Stimulated activated naive CD8-positive, alpha-beta T cell treated with anti-CD3 and anti-CD28 coated beads, Interleukin-15, Interleukin-2, amounts not matched to agents 100 U/mL and 50 U/mL, for 24 hours (primary cell): ENCODE measurements at places on chromosomes 4 and X.

DNA sequence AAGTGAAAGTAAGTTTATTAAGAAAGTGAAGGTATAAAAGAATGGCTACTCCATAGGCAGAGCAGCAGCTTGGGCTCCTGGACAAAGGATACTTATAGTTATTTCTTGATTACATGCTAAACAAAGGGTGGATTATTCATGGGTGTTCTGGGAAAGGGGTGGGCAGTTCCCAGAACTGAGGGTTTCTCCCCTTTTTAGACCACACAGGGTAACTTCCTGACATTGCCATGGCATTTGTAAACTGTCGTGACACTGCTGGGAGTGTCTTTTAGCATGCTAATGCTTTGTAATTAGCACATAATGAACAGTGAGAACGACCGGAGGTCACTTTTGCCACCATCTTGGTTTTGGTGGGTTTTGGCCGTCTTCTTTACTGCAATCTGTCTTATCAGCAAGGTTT is 557.6 kb downstream of the SPRY1 start:
- DNase-seq: no peak

DNA sequence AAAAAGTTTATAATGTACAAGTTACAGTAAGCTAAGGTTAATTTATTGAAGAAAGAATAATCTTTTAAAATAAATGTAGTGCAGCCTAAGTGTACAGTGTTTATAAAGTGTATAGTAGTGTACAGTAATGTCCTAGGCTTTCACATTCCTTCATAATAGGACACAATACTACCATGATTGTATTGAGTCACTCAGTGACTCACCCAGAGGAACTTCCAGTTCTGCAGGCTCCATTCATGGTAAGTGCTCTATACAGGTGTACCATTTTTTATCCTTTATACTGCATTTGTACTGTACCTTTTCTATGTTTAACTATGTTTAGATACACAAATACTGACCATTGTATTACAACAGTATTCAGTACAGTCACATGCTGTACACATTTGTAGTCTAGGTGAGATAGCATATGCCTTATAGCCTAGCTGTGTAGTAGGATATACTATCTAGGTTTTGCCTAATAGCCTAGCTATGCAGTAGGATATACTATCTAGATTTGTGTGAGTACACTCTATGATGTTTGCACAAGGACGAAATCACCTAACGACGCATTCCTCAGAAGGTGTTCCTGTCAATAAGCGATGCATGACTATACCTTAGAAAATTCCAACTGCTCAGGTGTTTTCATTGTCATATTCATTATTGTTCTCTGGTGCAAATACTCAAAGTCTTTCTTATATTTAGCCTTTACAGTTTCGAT is 5.5 kb upstream of the TMEM255A start:
- DNase-seq: no peak

DNA sequence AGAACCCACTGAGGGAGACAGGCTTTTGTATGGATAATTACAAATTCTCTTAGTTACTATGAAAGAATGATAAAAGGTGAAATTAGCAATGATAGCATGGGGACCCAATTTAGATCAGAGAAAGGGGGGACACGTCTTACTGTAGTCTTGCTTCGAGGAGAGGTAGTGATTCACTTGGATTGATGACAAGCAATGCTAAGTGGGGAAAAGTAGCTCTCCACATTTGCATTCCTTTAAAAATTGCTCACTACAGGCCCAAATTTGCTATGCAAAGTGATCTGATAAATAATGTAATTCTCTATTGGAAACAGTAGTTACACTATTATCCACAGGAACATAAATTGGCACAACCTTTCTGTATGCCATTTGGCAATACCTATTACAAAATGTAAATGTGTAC is 42.5 kb upstream of the MAP3K15 start:
- no peak for DNase-seq

DNA sequence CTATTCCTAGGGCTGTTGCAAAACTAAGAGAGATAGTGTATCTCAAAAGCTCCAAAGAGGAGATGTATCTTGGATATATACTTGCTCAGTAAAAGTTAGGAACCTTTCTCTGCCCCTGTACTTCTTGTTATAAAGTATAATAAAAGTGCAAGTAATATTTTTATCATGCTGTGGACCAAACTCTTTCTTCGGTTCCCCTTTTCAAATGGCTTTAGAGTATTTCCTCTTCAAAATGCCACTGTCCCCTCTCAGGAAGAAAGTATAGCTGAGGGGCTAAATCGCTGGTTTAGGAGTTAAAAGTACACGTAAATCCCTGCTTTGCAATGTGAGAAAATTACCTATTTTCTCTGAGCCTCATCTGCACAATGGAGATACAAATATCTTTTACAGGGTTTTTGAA is 169.1 kb upstream of the FTHL17 start:
- no peak for DNase-seq

DNA sequence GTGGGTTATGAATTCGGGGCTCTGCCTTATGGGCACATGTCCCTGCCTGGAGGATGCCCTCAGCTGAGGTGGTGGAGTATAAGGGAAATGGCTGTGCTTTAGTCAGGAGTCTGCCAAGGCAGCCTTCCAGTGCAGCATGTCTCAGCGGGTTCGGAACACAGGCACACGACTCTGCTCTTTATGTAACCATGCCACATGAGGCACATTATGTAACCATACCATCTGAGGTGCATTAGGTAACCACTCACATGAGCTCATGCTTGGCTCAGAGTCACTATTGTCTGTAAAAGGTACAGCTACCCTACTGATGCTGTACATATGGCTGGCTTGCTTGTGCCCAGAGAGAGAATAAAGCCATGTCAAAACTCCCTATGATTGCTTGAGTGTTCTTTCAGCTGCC is 723.6 kb downstream of the TRAM1L1 start:
- DNase-seq: no peak

GRCh38 chr4:113761620-113762185 is at the start of gene CAMK2D:
CAMK2D (minus strand) TSS chr4:113761738; CDS start chr4:113761068, 670 bp downstream.
- DNase-seq: peak; percentile 85

DNA sequence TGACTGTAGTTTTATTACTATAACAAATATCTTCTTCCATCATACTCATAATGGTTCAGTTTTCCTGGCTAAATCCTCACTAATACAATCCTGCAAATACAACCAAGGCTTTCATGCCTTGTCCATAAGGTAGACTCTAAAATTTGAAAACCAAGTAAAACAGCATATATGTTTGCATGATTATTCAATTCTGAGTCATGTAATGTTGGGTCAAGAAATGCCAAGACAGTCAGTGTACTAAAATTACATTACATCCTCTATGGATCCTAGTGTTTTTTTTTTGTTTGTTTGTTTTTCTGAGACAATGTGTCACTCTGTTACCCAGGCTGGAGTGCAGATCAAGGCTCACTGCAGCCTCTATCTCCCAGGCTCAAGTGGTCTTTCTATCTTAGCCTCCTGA is 38.6 kb upstream of the TEX13D start:
- no peak for DNase-seq

DNA sequence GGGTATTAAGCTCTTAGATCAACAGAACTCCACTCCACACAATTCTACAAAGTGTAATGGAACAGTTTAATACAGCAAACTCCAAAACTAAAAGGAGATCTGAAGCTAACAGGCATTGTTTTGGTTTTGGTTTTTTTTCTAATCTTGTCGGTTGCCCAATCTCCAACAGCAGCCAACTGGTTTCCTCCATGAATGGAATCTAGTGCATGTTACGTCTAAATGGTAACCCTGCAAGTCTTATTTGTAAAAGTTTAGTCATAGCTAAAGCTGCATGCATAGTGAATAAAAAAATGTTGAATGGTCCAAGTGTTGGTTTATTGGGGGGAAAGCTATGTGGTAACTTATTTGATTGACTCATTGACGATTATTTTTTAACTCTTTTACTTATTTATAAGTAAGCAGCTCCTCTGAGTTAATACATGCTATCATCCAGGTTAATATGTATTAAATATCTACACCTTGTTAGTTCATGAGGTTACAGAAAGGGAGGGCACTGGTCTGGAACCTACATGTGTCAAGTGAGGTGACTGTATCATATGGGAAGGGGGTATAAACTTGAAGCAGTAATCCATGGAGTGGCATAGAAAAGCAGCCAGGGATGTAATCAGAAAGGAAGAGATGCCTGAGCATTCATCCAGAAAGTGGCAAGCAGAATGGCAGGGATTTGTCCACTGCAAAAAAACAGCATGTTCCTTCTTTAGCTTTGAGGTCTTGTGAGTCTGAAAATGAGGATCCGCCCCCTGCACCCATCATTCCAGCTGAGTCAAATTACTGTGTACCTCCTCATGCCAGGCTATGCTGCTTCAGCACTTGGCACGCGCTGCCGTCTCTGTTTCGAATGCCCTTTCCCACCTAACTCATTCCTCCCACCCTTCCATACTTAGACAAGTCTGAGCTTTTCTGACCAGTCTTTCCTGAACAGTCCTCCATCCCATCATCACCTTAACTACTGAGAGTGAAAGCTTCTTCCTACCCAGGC is 81.7 kb downstream of the PDGFC start:
- DNase-seq: no peak

DNA sequence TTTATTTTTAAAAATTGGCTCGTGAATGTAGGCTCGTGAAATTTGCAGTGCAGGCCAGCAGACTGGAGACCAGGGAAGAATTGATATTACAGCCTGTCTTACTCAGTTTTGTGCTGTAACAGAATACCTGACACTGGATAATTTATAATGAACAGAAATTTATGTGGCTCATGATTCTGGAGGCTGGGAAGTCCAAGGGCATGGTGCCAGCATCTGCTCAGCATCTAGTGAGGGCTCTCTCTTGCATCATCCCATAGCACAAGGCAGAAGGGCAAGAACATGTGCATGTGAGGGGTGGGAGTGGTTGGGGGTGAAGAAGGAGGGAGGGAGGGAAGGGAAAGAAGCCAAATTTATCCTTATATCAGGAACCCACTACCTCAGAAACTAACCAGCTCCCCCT is 13.7 kb upstream of the CLTRN start:
- DNase-seq: no peak

DNA sequence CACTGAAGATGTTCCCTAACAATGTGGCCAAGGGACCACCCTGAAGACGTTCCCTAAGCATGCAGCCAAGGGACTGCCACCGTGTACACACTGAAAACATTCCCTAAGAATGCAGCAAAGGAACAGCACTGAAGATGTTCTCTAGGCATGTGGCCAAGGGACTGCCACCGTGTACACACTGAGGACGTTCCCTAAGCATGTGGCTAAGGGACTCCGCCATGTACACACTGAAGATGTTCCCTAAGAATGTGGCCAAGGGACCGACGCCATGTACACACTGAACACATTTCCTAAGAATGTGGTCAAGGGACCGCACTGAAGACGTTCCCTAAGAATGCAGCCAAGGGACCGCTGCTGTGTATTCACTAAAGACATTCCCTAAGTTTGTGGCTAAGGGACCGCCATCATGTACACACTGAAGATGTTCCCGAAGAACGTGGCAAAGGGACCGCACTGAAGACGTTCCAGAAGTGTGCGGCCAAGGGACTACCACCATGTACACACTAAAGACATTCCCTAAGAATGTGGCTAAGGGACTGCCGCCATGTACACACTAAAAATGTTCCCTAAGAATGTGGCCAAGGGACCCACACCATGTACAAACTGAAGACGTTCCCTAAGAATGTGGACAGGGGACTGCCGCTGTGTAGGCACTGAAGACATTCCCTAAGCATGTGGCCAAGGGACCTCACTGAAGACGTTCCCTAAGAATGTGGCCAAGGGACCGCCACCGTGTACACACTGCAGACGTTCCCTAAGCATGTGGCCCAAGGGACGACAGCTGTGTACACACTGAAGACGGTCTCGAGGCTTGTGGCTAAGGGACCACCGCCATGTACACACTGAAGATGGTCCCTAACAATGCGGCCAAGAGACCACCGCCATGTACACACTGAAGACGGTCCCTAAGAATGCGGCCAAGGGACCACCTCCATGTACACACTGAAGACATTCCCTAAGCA is 54.8 kb downstream of the DHRSX start:
- no peak for DNase-seq

GRCh38 chr4:185020863-185021761 is 2.8 kb downstream of the HELT start:
- DNase-seq: no peak

GRCh38 chr4:13309751-13310150 is 174.4 kb downstream of the RAB28 start:
- no peak for DNase-seq

GRCh38 chrX:148741441-148741840 is 241.0 kb downstream of the AFF2 start:
- DNase-seq: no peak

GRCh38 chr4:145804116-145804515 is 124.2 kb downstream of the C4orf51 start:
- no peak for DNase-seq

DNA sequence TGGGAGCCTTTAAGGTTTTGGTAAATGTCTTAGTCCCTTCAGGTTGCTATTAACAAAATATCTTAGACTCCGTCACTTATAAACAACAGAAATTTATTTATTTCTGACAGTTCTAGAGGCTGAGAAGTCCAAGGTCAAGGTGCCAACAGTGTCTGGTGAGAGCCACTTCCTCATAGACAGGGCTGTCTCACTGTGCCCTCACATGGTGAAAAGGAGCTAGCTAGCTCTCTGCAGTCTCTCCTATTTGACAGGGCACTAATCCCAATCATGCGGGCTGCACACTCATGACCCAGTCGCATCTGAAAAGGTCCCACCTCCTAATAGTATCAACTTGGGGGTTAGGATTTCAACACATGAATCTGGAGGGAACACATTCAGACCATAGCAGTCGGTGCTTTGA is 63.4 kb upstream of the KLF3 start:
- no peak for DNase-seq

DNA sequence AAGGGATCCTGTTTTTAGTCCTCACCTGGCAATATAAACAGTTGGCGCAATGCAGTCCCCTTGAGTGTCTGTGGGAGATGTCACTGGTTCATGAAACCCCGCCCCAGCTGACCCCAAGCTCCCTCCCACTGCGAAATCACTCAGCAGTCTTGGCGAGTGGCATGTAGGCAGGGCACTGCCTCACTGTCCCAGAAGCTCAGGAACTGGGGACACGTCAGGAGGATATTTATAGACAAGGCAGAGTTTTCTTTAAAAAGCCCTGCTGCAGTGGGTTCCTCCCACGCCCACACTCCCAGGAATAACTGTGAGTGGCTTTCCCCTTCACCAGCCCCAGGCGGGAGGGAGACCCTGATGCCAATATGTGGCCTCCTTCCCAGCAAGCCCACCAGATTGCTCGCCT is 44.3 kb upstream of the PPP2R2C start:
- no peak for DNase-seq

GRCh38 chrX:124940531-124940930 is 379.1 kb upstream of the TEX13C start:
- DNase-seq: no peak

DNA sequence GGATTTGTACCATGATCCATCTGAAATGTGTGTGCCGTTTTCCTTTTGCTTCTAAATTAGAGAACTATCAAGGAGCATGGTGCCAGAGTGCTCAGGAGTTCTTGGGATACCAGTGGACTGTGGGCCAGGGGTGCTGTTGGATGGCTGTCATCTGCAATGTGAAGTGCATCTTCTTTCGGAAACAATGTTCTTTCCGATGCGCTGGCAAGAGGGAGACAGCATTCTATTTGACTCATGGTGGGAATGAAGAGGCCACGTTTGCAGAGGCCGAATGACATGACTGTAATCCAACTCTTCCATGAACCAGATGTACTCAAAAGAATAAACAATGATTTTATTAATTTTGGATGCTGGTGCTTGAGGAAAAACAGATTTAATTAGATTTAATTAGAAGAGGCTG is 45.5 kb downstream of the SORCS2 start:
- no peak for DNase-seq
